ENCODE measurements at places on chromosomes 12 and 14. TPM values are rescaled to one million over a fixed set of nuclear protein-coding genes. Genes with fewer than 3 reads are reported as not detected.

Gene SLC2A14
- not detected for total RNA-seq

Gene SYNDIG1L
- total RNA-seq, result not detected

Gene LUM
- total RNA-seq, result 556 TPM

Gene C12orf54
- total RNA-seq, result not detected

Gene AICDA
- total RNA-seq, result not detected

Gene ACAD10
- 10.0 TPM for total RNA-seq

Gene PAPLN
- total RNA-seq, result 0.22 TPM

Gene NEK9
- 27.6 TPM for total RNA-seq

Gene SLC5A8
- total RNA-seq, result not detected

Gene SMIM41
- total RNA-seq, result not detected

Gene TSHR
- not detected for total RNA-seq

Gene FOXG1
- not detected for total RNA-seq

Gene GPR132
- not detected for total RNA-seq

Gene OVCH1
- 0.13 TPM for total RNA-seq

Gene SERPINA12
- total RNA-seq, result not detected

Gene KNTC1
- 15.5 TPM for total RNA-seq

Gene RIPK3
- 2.2 TPM for total RNA-seq

Gene SLC6A15
- total RNA-seq, result 2.6 TPM

Gene BCL2L14
- total RNA-seq, result not detected

Gene TDRD9
- total RNA-seq, result not detected

Gene SLC38A4
- total RNA-seq, result 2.3 TPM

Gene HOXC13
- not detected for total RNA-seq

Gene CLEC4E
- total RNA-seq, result not detected

Gene SERPINA5
- not detected for total RNA-seq

Gene NANOG
- total RNA-seq, result 0.13 TPM

Gene PXMP2
- 28.5 TPM for total RNA-seq

Gene LMNTD1
- 0.13 TPM for total RNA-seq

Gene CRY1
- total RNA-seq, result 8.1 TPM

Gene NUAK1
- 29.6 TPM for total RNA-seq

Gene BEGAIN
- total RNA-seq, result 1.4 TPM

Gene TRAF3
- total RNA-seq, result 18.6 TPM

Gene TAS2R9
- not detected for total RNA-seq

Gene CCDC196
- total RNA-seq, result not detected

Data from GM23248 (cell line).